ENCODE measurements at places on chromosomes 7 and 10.

DNA sequence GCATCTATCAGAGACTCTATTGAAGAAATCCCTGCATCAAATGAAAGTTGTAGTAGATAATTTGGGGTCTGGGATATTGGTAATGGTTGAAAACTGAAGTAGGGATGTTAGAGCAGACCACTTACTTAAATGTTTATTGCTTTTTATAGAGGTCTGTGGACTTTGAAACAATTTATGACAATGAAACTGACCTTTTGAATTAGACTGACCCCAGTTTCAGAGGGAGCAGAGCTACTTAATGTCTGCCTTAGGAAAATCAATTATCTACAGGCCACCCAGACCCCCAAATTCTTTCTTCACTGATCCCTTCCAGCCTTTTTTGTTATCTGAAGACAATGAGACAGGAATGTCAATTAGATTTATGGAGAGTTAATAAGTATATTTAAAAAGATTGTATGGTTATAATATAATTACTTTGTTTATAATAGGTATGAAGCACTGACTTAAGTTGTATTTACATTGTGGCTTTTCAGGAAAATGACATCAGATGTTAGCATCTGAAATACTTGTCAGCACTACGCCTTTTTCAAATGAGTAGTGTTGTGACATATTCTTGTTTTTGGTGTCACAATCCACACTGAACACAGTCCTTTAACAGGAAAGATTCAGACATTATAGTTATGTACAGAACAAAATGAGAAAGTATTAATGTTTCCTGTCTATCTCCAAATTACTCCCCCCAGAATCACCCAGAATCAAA, 13.9 kb downstream of the MGAM2 start:
- DNase-seq: no peak

DNA sequence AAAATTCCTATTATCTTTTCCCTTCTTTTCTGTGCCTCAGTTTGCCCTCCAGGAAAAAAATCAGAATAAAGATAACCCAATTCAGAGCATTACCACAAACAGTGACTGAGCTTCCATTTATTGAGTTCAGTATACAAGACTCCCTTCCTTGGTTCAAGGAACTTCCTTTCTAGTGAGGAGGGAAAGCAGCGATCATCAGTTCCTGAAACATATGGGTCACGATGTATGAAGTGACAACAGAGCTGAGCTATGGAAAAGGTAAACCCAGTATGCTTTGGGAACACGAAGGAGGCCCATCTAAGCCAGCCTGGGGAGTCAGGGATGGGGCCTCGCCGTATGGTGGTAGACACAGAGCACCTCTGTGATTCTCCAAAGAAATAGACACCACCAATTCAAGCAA, 15.8 kb downstream of the C10orf71 start:
- DNase-seq: no peak

- DNase-seq: no peak
Observed at GRCh38 chr10:24406809-24407483, 198.0 kb downstream of the KIAA1217 start.

- DNase-seq: no peak
Observed at GRCh38 chr10:78925800-78926319, 142.9 kb upstream of the ZMIZ1 start.
